ENCODE measurements at places on chromosomes 6 and 20. TPM values are rescaled to one million over a fixed set of nuclear protein-coding genes. Genes with fewer than 3 reads are reported as not detected.

ROS1 gene
- total RNA-seq: not detected

VNN1 gene
- 0.44 TPM for total RNA-seq

MMP24 gene
- total RNA-seq: 0.27 TPM

SAMD10 gene
- 0.84 TPM for total RNA-seq

WFDC2 gene
- total RNA-seq: not detected

TGIF2 gene
- 1.7 TPM for total RNA-seq

DNA sequence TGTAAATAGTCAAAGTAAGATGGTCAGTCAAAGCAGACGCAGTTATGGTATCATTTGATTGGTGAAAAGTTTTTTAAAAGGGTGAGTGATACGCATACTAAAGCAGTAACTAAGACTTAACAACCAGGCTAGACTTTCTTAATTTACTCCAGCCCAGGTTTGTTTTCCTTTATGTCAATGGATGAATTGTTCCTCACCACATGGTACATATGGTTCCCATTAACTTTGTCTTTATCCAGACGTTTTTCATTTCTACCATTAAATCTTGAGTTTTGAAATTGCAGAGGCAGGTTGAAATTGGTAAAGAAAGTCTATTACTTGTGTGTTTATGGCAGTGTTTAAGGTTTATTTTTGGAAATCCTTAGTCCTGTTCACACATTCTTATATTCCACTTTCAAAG lies 98.5 kb upstream of the SCGN start:
- no peak overlapping the region for H3K27ac ChIP-seq
- H3K27me3 ChIP-seq: no peaks in the 10 kb centered on the region
- H3K36me3 ChIP-seq: no peaks in the 10 kb centered on the region
- H3K4me1 ChIP-seq: no peaks in the 10 kb centered on the region
- DNase-seq: no peak
- no peak overlapping the region for H3K4me3 ChIP-seq

- DNase-seq: no peak
- no peaks in the 10 kb centered on the region for H3K27me3 ChIP-seq
- H3K4me1 ChIP-seq: no peaks in the 10 kb centered on the region
Observed at GRCh38 chr6:71364889-71365542, 76.4 kb downstream of the OGFRL1 start.

GRCh38 chr6:99629293-99629692 lies 22.7 kb downstream of the PRDM13 start:
- no peaks in the 10 kb centered on the region for H3K4me1 ChIP-seq
- H3K4me3 ChIP-seq: no peak overlapping the region
- no peak overlapping the region for H3K27ac ChIP-seq
- H3K36me3 ChIP-seq: no peaks in the 10 kb centered on the region
- no peak for DNase-seq
- peaks cover 14% of the 10 kb centered on the region for H3K27me3 ChIP-seq

DNA sequence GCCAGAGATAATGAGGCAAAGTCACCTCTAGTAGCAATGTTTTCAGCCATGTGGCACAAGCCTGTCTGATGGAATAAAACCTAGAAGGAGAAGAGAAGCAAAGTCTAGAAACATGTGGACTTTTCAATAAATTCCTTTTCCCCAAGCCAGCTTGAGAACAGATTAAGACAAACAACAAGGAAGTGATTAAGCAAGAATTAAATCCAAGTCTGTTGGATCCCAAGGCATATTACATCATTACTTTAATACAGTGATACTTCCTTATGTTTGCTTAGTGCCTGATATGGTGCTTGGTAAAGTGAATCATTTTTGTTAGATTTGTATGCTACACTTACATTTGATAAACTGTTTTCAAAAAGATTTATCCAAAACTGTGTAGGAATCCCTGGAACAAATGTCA lies 260.3 kb upstream of the FAM83B start:
- H3K27me3 ChIP-seq: no peaks in the 10 kb centered on the region
- H3K36me3 ChIP-seq: no peaks in the 10 kb centered on the region
- H3K4me3 ChIP-seq: no peak overlapping the region
- no peaks in the 10 kb centered on the region for H3K4me1 ChIP-seq
- no peak overlapping the region for H3K27ac ChIP-seq
- no peak for DNase-seq

DNA sequence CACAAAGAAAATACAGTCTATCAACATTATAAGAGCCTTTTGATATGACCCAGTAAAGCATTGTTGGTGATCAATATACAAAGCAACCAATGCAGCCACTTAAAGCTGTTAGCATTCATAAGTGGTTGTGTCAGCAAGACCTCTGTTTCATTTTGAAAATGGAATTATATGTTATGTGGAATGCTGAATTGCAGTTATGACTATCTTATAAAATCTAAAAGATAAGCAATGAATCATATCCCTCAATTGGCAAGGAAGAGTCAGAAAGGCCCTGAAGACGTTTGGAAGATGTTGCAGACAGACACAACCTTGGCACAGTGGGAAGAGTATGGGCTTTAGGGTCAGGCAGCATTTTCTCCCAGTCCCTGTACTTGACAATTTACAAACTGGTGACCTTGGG lies 93.8 kb upstream of the RNF217 start:
- no peaks in the 10 kb centered on the region for H3K36me3 ChIP-seq
- DNase-seq: no peak
- no peaks in the 10 kb centered on the region for H3K27me3 ChIP-seq
- H3K4me3 ChIP-seq: no peak overlapping the region

DNA sequence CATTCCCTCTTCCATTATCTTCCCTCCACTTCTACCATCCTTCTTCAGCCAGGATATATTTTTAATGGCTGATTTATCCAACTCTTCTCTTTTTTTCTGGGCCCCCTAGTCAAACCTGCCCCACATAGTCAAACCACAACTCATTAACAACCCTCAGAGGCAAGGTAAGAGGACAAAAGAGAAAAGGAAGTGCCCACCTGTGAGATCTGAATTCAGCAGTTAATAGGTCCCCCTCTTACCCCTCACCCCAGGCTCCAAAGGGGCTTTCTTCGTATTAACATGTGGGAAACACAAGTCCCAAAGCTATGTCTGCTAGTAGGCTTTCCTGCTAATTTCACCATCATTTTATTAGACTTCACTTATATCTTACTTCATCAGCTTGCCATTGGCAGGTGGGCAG lies 44.1 kb upstream of the TSPYL1 start:
- DNase-seq: no peak
- no peak overlapping the region for H3K4me3 ChIP-seq
- peaks cover 16% of the 10 kb centered on the region for H3K4me1 ChIP-seq
- H3K36me3 ChIP-seq: no peaks in the 10 kb centered on the region
- no peak overlapping the region for H3K27ac ChIP-seq

- no peak for DNase-seq
- H3K4me1 ChIP-seq: peaks cover 4% of the 10 kb centered on the region
- H3K27me3 ChIP-seq: no peaks in the 10 kb centered on the region
- H3K27ac ChIP-seq: no peak overlapping the region
- H3K36me3 ChIP-seq: no peaks in the 10 kb centered on the region
Observed at GRCh38 chr20:3705491-3705969, 6.9 kb downstream of the SIGLEC1 start.

DNA sequence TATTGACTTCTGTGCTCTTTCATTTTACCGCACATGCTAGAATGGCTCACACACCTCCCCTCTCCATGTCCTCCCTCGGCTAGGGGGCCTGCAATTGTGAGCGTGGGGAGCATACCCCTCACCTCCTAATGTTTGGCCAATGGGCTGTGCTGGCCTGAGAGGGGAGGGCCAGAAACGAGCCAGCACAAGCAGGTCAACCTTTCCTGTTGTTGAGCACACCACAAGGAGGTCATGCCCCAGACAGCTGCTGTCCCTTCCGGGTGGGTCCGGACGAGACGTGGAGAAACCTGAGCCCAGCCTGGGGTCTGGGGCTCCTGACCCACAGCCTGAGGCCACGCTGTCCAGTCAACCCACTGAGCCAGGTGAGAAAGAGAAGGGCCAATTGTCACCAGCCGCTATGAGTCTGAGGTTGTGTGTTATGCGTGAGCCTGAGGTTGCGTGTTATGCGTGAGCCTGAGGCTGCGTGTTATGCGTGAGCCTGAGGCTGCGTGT lies 77.4 kb downstream of the TTLL2 start:
- H3K4me1 ChIP-seq: no peaks in the 10 kb centered on the region
- no peak for DNase-seq
- H3K36me3 ChIP-seq: no peaks in the 10 kb centered on the region
- H3K27me3 ChIP-seq: peaks cover 5% of the 10 kb centered on the region
- no peak overlapping the region for H3K27ac ChIP-seq

DNA sequence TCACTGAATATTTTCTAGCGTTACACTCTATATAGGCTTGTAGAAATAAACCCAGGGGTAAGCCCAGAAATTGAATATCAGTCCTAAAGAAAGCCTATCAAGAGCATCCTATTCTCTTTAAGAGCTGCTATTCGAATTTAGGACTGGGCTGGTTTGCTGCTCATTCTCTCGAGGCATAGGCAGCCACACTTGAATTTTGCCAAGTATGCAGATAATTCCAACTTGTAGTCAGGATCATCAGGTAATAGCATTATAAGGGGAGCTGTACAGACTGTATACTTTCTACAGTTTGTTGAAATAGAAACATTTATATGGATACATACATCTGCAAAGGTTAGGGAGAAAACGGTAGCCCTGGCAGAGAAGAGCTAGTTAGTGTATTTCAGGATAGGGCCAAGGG lies 2.1 kb upstream of the ZBTB2 start:
- peaks cover 40% of the 10 kb centered on the region for H3K4me1 ChIP-seq
- peak overlapping the region; percentile 97 for H3K4me3 ChIP-seq
- no peak for DNase-seq
- H3K27ac ChIP-seq: peak overlapping the region; percentile 100
- H3K27me3 ChIP-seq: no peaks in the 10 kb centered on the region
- H3K36me3 ChIP-seq: no peaks in the 10 kb centered on the region

DNA sequence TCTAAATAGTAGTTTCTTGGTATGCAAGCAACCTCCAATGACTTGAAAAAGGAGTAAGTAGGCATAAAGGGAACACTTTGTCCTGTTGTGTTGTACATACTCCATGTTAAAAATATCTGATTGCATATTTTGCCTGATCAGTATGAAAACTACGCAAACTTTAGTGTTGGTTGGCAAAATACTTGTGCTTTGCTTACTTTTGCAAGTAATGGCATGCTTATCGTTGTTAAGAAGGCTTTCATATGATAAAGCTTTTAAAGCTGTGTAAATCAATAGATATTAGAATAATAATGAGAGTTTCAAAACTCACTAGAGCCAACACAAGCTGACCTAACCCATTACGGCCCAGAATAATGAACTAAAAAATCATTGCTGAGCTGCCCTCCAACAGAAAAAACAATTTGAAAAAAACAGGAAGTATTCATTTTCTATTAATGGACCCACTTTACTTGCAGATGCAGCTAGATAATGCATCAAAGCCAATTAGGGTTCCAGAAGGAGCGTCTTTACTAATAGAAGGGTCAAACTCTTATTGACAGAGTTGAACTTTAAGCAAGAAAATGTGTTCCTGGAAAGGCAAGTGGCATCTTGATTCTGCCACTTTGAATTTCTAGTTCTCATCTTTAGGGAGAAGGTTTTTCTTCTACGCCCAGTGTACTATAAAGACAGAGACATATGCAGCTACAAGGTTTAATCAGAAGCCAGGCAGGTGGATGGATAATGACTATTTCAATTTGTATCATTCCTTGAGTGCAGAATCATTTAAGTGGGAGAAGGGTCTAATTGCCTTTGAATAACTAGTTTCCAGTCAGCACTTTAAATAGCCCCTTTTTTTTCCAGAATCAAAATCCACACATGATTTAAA lies 82.2 kb downstream of the SNAP25 start:
- H3K4me1 ChIP-seq: no peaks in the 10 kb centered on the region
- DNase-seq: no peak
- no peaks in the 10 kb centered on the region for H3K36me3 ChIP-seq
- H3K27ac ChIP-seq: no peak overlapping the region
- H3K4me3 ChIP-seq: no peak overlapping the region
- no peaks in the 10 kb centered on the region for H3K27me3 ChIP-seq

- H3K27me3 ChIP-seq: no peaks in the 10 kb centered on the region
- no peak overlapping the region for H3K4me3 ChIP-seq
- DNase-seq: no peak
- no peak overlapping the region for H3K27ac ChIP-seq
- H3K4me1 ChIP-seq: no peaks in the 10 kb centered on the region
Observed at GRCh38 chr6:119261944-119262284, 87.6 kb downstream of the MAN1A1 start.

GRCh38 chr6:32045811-32046449 lies 7.7 kb downstream of the CYP21A2 start:
- no peak overlapping the region for H3K4me3 ChIP-seq
- peak overlapping the region; percentile 38 for H3K27ac ChIP-seq
- H3K36me3 ChIP-seq: no peaks in the 10 kb centered on the region
- no peaks in the 10 kb centered on the region for H3K4me1 ChIP-seq

DNA sequence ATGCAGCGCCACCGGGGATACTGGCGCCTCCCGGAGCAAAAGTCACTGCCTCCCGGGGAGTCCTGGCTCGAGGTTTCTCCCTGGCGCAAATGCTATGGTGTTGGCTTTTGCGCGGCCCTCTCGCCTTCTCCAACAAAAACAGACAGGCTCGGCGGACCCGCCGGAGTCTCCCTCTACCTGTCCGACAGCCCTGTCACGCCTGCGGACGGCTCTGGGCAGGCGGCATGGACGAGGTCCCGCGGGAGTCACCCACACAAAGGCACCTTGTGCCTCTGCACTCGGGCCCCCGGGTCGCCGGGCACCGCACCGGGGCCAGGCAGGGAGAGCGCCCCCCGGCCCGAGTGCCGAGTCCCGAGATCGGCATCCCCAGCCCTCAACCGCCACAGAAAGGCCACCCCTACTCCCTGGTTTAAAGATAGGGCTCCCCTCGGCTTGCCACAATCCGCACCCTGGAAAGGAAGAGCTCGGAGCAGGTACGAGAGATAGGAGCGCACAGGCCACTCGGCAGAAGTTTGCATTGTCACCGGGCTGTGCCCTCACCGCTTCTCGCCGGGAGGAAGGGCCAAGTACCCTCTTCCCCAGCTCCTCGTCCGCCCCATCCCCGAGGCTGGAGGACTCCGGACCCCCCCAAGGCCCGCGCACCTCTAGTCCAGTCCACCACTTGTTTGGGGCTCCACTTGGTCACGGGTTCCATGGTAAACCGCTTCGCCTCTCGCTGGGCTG lies 903 bp downstream of the CNKSR3 start:
- H3K4me3 ChIP-seq: peak overlapping the region; percentile 81
- H3K27ac ChIP-seq: peak overlapping the region; percentile 80
- H3K4me1 ChIP-seq: peaks cover 6% of the 10 kb centered on the region
- DNase-seq: peak; percentile 27

DNA sequence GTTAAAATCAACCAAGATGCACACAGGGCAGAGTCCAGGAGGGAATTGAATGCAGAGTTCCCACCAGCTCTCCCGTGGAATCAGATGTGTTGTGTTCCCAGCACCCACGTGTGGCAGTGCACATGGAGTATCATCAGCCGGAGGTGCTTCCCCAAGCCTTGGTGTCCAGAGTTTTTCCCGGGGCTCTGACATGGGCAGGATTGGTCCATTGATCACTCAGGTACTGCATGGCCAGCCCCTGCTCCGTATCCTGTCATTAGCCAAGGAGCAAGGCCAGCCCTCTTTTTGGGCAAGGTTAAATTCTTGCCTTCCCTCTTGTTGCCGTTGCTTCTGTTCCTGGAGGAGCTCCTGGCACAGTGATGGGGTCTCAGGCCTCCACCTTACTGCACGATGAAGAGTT lies 28.6 kb upstream of the SLC22A1 start:
- peaks cover 18% of the 10 kb centered on the region for H3K36me3 ChIP-seq
- H3K27me3 ChIP-seq: no peaks in the 10 kb centered on the region
- DNase-seq: no peak
- no peak overlapping the region for H3K27ac ChIP-seq
- no peak overlapping the region for H3K4me3 ChIP-seq
- H3K4me1 ChIP-seq: no peaks in the 10 kb centered on the region

GRCh38 chr20:17438436-17439039 lies 92.6 kb downstream of the BFSP1 start:
- no peak overlapping the region for H3K4me3 ChIP-seq
- no peak overlapping the region for H3K27ac ChIP-seq
- DNase-seq: no peak
- H3K36me3 ChIP-seq: no peaks in the 10 kb centered on the region
- no peaks in the 10 kb centered on the region for H3K4me1 ChIP-seq
